ENCODE measurements at places on chromosomes 2 and 18.

DNA sequence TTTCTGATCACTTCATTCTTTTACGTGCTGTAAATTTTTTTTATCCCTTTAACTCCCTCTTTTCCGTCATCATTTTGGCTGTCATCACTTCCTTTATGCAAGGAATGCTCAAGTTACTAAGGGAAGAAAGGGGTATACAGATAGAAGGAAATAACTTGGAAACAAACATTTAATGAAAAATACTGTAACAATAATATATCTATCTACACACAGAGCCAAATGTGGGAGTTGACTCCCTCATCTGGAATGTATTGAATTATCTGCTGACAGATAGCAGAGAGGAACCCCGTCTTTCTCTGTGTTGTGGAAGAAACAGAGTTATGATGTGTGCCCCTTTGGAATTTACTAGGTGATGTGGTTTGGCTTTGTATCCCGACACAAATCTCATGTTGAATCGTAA lies 182.5 kb upstream of the NXPH2 start:
- no peak for DNase-seq

DNA sequence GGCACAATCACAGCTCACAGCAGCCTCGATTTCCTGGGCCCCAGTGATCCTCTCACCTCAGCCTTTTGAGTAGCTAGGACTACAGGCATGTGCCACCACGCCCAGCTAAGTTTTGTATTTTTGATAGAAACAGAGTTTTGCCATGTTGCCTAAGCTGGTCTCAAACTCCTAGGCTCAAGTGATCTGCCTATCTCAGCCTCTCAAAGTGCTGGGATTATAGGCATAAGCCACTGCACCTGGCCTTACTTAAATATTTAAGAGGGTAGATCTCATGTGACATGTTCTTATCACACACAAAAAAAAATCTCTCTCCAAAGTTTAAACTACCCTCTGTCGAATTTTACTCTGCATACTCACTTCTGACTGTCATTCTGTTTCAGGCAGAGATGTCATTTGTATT lies 75.4 kb upstream of the CHRNA1 start:
- no peak for DNase-seq

GRCh38 chr18:64806232-64806631 lies 657.3 kb upstream of the LINC00305 start:
- no peak for DNase-seq

GRCh38 chr2:108428286-108429009 lies 20.6 kb upstream of the GCC2 start:
- DNase-seq: no peak

DNA sequence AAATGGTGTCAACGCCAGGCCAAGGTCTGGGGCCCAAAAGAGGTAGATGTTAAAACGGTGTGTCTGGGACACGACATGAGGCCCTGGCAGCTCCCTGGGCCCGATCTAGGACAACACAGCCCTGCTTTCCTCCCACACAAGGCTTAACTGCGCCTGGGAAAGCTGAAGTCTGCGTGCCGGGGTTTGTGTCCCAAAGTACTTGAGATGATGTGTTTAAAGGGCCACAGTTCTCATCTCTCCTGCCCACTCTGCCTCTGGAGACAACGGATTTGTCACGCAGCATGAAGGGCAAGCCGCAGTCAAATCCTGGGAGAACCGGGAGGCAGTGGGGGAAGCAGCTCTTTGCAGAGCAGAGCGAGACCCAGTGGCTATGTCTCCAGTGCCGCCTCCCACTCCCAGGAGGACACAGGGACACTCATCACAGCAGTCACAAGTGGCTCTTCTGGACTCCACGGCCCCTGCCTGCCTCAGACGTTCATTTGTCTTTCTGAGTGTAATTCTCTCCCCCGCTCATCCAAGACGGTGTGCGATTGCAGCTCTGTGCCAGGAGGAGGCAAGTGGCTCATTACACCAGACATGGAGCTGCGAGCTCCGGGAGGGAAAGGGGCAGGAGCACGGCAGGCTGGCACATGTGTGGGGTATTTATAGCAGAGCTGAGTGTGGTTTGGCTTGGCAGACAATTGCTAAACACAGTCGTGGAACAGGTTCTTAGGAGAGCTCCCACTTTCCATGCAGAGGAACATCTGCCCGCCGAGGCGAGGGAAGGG lies 57.7 kb upstream of the SEMA4C start:
- DNase-seq: no peak

DNA sequence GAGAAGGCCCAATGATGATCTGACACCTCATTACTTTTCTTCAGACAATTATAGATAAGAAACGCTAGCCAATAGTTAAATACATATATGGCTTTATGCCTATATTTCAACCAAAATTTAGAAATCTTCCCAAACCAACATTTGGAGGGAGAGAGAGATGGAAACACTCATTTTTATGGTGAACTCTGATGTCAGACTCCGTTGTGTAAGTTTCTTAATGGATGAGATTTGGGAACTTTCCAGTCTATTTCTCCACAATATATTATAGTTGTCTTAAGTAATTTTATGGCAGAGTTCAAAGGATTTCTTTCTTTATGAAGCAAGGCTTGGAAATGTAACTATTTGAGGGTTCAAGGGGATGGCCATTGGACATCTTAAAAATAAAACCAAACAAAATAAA lies 407.0 kb downstream of the DCC start:
- DNase-seq: no peak

DNA sequence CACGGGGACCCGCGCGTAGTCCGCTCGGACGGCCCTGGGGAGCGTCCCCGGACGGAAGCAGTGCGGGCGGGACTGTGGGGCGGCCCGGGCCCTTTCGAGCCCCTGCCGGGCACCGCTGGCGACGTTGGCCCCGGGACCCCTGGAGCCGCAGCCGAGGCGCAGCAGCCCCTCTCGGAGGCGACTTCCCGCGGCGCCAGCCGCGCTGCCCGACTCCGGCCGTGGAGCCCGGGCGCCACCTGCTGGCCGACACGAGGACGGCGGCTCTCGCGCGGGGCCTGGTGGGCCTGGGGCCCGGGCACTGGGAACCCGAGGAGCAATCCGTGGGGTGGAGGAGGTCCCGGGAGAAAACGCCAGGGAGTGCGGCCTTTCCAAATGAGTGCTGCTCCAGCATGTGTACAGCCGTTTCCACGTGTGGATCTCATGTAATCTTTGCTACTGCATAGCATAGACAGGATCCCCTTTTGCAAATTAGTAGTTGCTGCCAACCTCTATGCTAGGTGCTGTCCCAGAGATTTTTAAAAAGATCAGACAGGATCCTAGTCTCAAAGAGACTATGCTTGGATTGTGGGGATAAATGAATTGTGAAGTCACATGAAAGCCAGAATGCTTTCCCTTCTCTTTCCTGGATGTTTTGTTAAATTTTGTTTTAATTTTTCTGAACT lies 4.0 kb downstream of the ID2 start:
- no peak for DNase-seq

DNA sequence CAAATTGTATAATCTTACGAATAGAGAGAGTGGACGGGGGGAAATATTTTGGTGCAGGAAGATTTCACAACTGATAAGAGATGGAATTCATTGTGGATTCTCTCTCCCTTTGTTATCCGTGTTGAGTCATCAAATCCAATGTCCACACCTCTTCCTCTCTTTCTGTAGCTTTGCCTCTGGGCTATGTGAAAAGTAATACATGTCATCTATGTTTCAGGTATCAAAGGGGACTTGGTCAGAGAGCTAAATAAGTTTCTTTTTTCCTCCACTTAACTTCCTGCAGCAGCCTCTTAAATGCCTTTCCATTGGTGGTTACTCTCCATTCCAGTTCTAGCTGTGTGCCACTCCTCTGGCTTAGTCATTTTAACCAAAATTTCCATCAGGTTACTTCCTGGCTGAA lies 169.3 kb upstream of the NXPH2 start:
- DNase-seq: no peak

GRCh38 chr2:237404413-237404812 lies 9.6 kb downstream of the COL6A3 start:
- no peak for DNase-seq

DNA sequence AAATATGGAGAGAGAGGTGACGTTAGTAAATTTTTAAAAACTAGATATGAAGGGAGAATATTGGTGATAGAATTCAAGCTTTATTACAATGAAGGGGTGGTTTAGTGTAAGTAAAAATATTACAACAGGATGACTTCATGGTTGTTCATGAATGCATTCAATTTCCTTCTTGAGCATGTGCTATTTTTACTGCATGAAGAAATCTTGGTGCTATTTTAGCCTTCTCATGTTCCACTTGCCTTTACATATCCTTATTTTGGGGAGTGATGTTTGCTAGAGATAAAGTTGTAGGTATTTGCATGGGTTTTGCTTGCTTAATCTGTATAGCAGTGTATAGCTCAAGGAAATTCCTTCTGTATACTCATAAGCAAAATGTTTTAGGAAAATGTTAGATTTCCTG lies 195.0 kb upstream of the MMADHC start:
- DNase-seq: no peak

GRCh38 chr2:59881218-59881617 lies 672.2 kb downstream of the BCL11A start:
- DNase-seq: no peak

GRCh38 chr2:219916726-219917440 lies 289.5 kb downstream of the SLC4A3 start:
- DNase-seq: no peak

GRCh38 chr2:125707611-125708010 lies 948.3 kb upstream of the GYPC start:
- no peak for DNase-seq

DNA sequence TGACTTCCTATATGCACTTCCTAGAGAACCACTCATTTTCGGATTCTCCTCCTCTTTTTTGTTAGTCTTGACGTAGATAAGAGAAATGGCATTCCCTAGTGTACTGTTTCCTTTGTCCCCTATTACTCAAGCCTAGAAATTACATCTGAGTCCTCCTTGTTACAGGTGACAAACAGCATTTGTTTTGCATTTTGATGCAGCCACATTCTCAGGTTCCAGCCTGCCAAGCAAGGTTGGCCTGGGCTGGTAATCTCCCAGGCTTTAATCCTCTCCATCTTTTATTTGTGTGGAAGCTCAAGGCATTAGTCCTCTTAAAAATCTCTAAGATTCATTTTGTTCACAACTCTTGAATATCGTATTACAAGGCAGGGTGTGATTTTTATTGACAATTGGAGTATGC lies 318.0 kb upstream of the NRP2 start:
- no peak for DNase-seq

DNA sequence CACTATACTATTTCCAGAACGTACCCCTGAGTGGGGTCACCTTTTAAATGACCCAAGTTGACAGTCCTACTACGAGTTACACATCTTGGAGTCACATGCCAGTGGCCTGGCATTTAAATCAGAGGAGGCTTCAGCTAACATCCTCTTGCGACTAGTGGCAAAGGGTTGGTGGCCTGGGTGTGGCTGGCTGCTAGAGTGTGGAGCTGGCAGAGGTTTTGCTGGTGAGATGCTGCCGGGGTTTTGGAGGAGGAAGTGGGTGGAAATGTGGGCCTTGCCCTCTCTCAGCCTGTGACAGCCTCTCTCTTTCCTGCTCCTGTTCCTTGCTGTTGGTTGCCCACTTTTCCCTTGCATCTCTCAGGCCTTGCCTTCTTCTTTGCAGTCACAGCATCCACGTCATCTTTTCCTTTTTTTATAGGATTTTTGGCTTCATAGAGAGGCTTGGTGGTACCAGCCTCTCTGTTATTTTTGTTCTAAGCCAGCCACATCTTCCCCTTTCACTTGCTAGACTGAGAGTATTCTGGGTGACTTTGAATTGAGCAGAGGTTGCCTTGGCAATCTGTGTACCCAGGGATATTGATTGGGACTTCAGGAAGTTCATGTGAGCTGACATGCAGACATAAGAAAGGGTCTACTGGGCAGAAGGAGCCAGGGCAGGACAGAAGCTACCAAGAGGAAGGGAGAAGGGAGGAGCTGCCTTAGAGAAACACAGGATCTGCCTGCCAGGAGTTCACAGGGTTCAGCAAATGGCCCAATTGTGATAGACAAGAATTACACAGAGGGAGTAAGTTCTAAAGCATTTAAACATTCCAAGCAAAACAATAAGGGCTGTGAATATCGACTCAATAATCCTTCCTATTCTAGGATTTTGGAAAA lies 55.4 kb downstream of the CDC42EP3 start:
- DNase-seq: no peak

- DNase-seq: no peak
These were observed 226.3 kb upstream of the SOX11 start for GRCh38 chr2:5465859-5466258.

DNA sequence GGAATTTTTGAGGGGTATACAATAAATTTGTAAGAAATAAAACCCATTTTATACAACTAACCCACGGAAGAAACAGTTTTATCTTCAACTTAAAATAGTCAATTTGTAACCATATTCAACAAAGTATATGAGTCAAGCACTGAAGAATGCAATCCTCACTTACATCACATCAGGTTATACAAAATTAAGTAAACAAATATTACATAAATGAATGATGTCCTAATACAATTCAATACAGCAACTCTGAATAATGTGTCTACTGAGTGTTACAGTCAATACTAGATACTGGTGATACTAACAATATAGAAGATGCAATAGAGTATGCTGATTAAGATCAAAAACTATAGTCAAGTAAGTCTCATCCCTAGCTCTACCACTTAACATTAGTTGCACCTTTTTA lies 58.6 kb downstream of the FANCL start:
- DNase-seq: no peak

DNA sequence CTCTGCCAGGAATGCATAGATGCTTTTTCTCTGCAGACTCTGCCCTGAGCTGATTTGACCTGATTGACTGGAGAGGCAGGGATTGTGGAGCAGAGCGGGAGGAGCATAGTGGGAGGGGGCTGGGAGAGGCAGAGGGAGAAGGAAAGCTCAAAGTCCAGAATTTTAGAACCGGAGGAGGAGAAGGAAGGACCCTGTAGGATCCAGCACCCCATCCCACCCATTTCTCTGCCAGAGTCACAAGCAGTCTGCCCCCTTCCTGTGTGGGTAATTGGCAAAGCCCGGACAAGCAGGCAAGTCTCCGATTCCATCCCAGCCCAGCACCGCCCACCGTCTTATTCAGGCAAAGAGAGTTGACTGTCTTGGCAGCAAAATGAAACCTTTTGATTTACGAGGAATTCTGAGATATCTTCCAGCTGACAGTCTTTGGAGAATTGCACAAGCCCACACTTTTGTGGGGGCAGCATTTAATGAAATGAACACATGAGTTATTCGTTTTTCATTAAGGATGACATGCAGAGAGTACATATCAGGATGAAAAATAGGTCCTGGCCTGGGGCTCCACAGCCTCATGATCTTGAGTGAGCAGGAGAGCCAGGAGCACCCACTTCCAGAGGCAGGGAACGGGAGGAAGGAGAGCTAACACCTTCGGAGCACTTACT lies 103.1 kb downstream of the MCFD2 start:
- peak; percentile 76 for DNase-seq
